CD4-positive, alpha-beta T cell treated with Interleukin-12 subunit alpha and Interleukin-12 subunit beta, for 1 hour (primary cell): ENCODE measurements at places on chromosomes 13 and 19.

DNA sequence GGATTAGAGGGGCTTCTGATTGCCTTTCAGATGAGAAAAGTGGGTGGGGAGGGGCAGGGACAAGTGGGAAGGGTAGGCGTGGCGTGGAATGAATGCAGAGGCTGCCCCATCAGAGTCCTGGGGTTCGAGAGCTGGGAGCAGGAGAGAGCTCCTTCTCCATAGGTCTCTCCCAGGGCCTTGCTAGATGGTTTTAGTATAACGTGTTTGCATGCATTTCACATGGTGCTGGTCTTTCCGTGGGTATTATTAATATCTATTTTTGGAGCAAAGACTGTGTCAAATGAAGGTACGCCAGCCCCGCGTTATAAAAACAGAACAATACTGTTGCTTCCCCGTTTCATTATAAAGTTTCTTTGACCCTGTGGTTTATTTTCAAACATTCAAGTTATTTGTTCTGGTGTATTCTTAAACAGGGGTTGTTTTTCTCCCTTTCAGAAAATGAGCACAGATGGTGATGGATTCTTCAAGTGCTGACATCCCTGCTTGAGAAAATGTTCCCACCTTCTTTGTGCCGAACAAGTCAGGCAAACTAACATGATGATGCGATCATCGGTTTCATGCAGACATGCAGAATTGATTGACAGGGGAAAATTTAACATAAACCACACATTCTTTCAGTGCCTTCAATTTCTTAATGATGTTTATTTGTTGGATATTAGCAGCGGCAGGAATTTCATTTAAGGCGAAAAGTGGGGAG lies 62.1 kb upstream of the ZNF536 start:
- DNase-seq, result no peak

DNA sequence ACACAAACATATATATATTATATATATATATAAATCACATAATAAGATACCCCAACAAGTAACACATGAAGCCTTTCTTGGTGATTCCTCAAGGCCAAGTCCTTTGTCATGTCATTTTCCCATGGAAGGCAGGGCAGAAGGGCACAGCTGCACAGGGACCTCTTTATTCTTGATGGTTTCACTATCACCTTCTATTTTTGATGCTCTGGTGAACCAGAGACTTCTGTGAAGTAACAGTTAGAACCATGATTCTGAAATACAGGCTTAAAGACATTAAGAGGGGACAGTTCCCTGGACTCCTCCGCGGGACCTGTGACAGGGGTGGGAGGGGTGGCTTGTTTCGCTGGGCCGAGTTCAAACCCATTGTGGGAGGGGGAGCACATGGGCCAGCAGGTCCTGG lies 104.0 kb downstream of the DGKH start:
- no peak for DNase-seq

GRCh38 chr19:2850256-2850925 lies 9.1 kb downstream of the ZNF555 start:
- DNase-seq, result no peak

DNA sequence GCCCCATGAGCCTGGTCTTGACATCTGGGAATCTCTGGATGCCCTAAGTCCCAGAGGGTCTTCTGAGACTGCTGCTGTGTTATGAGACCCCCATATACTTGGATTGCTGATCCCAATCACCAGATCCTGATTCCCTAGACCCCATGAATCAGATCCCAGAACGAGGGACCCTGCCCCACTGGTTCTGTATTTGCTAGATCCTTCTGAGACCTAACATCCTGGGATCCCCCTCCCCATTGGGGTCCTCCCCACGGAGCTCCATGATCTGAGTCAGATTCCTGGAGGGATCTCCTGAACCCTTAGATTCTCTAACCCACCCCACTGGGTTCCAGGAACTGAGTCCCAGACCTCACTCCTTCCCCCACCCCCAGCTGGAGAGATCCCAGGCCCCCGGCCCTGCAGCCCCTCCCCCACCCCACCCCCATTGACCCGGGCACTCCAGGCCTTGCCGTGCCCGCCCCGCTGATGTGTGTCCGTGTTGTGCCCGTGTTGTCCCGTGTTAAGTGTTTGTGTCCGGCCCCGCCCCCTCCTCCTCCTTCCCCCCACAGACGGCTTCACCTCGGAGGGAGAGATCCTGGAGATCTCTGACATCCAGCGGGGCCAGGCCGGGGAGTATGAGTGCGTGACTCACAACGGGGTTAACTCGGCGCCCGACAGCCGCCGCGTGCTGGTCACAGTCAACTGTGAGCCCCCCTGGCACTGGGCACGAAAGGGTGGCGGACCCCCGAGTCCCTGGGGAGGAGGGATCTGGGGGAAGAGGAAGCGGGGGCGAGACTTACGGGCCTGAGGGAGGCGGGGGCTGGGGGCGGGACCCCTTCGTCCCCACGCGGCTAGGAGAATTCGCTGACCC lies 15.0 kb downstream of the IGLON5 start:
- no peak for DNase-seq

DNA sequence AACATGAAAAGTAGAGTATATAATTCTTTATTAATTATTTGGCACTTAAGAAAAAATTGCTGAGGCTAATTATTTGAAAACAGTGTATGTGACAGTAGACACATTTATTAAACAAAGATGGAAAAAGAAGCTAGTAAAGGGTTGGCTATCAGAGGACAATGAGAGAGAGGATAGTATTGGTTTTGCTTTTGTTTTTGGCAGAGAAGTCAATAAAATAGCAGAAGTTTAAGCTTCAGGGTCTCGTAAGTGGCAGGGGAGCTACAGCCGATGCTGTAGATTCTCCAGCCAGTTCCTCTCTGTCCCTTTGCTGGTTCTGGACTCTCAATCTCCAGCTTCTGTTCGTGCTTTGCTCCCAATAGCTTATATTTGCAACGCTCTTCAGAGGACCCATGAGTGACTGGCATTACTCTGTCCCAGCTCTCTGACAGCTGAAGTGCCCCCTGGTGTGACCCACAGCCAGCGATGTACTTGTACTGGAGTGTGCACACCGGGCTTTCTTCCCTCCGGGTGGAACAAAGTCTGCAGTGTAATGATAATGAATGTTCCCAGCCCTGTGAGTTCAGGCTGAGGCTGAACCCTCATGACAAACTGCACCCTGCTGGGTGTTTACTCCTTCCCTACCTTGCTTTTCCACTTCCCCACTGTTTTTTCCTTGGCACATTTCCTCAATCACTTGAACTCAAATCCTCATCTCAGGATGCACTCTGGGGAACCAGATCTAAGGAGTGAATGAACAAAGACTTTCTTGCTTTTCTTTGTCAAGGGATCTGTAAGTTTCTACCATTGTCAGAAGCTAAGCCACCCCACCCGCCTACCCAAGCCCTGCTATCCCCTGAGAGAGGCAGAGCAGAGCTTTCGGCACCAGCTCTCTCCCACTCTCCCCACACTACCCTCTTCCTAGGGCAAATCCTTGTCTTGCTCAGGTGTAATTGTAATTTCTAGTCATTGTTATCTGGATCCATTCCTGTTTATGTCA lies 254.8 kb downstream of the LHFPL6 start:
- DNase-seq, result no peak

DNA sequence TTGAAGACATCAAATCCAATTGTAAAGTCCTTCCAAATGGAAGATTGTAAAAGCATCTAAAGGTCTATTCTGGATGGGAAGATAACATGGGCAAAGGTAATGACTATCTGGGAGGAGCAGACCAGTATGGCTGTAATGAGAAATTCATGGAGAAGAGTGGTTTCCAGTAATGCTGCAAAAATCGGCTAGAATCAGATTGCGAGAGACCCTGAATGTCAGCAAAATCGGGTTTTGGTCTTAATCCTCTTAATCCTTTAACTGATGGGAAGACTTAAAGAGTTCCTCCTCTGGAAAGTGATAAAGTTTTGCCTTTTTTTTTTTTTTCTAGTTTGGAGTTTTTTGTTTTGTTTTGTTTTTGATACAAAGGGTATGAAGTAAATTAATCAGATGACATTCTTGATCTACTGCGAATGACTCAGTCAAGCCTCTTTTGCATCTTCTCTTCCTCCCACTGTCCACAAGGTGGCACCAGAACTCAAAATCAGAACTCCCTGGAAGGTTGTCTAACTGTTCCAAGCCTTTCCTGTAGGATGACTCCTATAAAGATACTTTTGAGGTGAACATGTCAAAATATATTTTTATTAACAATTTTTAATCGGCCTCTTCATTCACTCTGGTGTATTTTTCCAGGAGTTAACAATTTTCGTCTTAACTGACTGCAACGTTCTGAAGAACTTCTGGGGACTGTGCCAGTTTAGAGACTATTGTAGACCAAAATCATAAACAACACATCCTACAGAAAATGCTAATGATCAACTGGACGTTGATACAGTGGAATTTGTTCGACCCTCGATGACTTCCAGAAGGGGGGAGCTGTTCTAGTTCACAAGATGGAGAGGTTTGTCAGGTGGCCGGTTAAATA lies 213.3 kb upstream of the MIR17HG start:
- DNase-seq, result peak; percentile 33

GRCh38 chr19:49560358-49560900 lies 19.9 kb downstream of the NOSIP start:
- no peak for DNase-seq

DNA sequence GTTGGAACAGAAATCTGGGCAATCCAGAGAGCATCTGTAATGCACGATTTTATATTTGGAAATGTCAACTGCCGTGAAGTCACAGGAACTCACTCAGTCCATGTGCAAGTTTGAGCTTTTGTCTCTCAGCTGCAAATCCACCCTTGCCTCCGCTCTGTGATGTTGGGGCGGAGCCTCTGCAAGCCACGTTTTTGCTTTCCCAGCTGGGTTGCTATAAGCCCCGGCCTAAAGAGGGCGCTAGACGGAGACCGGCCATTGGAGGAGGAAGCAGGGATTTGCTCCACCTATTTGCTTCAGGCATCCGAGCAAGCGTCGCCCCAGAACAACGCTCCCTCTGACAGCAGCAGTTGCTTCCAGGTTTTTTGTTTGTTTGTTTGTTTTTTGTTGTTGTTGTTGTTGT lies 56.2 kb downstream of the TRPM4 start:
- no peak for DNase-seq

GRCh38 chr19:39557811-39558623 lies 18.1 kb upstream of the EID2 start:
- DNase-seq, result peak; percentile 36

DNA sequence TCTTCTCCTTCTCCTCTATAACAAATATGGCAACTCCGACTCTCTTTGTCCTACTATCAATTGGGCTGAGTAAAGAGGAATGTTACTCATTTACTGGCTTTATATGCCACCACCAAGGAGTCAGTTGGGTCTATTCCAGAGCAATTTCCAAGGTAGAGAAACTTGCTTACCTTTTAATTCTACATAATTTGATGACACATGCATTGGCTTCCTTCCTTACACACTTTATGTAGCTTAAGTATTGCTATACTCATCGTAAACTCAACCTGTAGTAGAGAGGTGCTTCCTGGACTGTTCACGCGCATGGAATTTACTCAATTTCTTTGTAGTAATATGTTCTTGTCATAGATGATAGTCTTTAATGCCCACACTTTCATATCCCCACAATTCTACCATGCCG lies 160.7 kb downstream of the LMO7 start:
- no peak for DNase-seq

GRCh38 chr13:101514695-101515275 lies 62.3 kb downstream of the ITGBL1 start:
- DNase-seq, result peak; percentile 48

DNA sequence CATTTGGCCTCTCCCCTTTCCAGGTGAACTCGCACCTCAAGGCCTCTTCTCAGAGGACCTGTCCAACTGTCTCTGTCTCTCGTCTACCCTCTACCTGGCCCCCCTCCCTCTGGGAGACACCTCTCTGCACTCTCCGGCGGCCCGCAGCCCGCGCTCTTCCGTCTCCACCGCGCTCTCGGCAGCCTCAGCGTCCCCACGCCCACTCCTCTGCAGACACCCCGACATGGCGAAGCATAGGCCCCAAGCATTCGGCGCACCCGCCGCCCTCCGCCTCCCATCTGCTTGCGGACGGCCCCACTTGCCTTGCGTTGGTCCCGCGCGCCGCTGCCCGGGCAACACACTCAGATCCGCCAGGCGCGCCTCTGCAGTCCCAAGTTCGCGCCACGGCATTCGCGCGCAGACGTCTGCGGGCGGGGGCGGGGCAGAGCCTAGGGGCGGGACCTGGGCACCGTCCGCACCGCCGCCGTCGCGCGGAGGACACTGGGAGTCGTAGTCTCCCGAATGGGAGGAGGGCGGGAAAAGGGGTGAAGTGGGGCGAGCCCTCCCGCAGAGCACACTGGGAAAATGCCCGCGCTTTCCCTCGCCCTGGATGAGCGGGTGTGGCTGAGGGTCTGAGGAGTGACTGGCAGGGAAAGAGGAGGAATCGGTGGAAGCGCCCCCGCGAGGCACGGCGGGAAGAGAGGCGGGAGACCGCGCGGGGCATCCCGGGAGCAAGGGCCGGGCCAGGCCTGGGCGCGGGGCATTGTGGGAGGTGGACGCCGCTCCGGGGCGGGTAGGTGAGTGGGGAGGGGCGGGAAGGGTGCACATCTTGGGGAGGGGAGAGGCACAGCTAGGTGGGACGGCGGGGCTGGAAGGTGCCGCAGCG lies at the start of the genes LIG1 and ZSWIM9:
Gene LIG1 (minus strand): TSS at position 406 of the 865 bp plus-strand sequence. CDS start 4,778 bp downstream, outside the sequence.
Gene ZSWIM9 (plus strand): TSS at position 742 of the 865 bp plus-strand sequence. CDS start 1,123 bp downstream, outside the sequence.
- DNase-seq, result peak; percentile 91

DNA sequence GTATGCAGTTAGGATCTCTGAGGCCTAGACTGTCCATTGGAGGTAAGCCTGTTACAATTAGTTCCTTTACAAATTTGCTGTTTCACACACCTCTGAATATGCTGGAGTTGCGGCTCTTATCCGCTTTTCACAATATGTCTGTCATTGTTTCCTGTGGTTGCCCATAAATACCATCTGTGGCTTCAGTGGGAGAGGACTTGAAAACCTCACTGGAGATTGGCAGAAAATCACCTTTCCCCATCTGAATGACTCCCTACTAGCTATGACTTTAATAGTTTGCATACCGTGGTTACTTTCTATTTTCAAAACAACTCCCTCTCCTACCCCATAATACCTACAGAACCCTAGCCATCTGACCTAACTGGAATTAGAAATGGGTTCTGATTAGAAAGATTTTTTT lies 454.3 kb downstream of the PCDH17 start:
- DNase-seq, result no peak

DNA sequence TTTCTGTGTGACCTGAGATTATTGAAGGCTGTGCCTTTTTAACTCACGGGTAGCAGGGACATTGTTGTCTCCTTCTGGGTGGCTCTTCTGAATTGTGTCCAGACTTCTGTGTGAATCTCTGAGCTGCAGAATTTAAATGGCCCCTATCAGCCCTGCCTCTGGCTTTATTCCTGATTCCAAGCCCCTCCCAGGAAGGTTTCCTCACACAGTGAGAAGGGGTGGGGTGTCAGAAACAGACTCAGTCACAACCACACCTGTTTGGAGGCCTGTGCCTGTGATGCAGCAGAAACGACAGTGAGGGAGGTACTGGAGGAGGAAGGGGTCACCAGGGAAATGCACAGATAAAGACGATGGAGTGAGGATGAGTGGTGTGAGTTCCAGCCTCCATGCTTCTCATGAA lies at the start of gene CLC:
Gene CLC (minus strand): TSS at position 139 of the 400 bp plus-strand sequence. CDS start 77 bp downstream, at position 62.
- no peak for DNase-seq

DNA sequence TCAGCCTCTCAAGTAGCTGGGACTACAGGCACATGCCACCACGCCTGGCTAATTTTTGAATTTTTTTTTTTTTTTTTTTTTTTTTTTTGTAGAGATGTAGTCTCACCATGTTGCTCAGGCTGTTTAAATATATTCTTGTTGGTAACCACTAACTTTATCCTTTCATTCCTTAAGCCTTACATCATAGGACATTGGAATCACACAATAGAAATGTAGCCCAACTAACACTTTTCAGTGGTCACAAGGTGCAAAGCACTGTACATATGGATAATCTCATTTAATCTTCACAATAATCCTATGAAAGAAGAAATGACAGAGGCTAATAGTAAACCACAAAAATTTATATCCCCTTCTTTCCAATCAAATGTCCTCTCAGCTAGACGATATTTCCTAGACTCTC lies 417.8 kb upstream of the DACH1 start:
- no peak for DNase-seq
